ENCODE measurements at places on chromosomes 13 and 19.

- no peak for DNase-seq
Measured at GRCh38 chr13:43963726-43964125, 84.0 kb downstream of the LACC1 start.

- DNase-seq: no peak
Measured at GRCh38 chr13:110662777-110663443, 43.0 kb downstream of the CARS2 start.

DNA sequence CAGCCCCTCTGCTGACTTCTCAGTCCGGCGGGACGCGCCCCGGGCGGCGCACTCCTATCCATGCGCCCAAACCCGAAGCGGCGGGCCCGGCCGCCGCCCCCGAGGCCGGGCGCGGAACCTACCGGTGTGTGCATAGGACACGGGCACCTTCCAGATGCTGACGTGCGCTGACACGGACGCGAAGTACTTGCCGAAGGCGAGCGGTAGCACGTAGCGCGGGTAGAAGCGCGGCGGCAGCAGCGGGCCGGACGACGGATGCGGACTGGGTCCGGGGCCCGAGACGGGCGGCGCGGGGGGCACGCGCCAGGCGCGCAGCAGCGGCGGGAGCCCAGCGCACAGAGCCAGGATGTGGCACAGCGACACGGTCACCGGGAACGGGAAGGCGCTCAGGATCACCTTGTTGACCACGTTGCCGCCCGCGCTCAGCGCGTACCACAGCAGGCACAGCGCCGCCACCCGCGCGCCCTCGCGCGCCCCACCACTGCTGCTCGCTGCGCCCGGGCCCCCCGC lies 338 bp downstream of the SLC35E1 start:
- no peak for DNase-seq

DNA sequence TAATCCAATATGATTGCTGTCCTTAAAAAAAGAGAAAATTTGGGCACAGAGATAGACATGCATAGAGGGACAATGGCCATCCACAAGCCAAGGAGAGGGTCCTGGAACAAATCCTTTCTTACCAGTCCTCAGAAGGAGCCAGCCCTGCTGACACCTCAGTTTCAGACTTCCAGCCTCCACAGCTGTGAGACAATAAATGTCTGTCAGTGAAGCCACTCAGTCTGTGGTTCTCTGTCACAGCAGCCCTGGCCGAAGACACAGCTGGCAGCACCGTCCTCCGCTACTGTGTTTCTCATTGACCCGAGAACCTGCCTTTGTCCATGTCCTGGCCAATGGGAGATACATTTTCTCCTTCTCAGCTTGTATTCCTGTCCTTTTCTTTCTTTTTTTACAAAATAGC lies 207.9 kb downstream of the TM9SF2 start:
- DNase-seq: no peak

DNA sequence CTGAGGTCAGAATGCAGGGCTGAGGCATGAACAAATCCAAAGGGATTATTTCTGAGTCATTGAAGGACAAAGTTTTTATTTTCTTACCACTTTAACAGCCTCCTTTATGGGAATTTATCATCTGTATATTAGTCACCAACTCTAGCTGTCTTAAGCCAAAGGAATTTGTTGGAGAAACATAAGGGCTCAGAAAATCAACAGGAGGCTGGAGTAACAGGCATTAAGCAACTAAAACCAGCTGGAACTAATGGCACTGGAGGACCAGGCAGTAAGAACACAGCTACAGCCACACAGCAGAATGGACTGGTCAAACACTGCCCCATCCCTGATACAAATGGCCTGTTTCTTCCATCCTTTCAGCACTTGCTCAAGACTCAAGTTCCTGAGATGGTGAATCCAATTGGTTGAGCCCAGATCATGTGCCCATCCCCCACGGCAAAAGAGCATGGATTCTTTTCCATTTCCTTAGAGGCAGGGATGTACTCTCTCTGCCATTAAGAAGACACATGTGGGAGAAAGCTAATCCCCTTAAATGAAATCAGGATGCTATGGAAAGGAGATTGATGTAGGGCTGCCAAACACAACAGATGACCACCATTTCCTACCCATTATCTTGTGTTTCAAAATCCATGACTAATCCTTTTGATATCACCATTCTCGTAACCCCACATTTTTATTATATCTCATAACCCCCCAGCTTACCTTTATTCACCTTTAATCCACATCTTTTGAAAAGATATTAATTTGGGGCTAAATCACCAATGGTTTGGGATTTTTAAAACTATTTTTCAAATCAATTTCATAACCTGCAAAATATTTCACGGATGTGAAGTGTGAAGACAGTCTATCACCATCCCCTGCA lies 157.0 kb upstream of the FNDC3A start:
- no peak for DNase-seq

- no peak for DNase-seq
Measured at GRCh38 chr19:16472992-16473391, 1.2 kb upstream of the EPS15L1 start.

GRCh38 chr13:52921194-52921593 lies 72.8 kb upstream of the PCDH8 start:
- DNase-seq: peak; percentile 19

DNA sequence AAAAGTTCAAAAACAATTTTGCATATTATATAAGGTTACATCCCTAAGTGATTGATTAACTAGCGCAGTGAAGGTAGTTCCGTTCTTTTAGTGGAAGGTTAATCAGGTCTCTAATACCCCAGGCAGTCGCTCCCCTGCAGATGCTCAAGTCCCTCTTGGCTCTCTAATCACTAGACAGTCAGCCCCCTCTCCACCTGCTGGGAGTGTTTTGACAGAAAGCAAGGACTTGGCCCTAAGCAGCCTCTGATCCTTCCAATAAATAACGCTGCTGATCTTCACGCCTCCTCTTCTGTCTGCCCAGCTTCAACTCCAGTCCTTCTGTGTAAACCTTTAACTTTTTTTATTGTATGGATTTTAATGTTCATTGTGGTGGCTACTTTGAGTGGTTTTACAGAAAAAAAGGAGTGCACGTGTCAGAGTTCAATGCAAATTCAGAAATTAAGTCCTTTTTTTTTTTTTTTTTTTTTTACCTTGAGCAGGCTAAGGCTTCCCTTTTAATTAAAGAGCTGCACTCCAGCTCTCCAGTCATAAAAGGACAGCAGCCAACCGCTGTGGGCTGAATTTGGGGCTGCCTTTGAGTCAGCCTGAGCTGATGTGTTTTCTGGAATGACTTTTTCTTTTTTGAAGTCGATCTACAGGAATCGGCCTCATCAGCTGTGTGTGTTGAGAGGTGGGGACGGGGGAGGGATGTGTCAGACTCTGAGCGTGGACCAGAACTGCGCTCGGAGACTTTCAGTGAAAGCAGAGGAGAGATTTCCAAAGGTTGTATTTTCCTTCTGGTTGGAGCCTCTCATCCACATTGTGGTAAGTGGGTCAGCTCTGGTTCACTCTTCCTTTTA lies 33.8 kb upstream of the MYO16 start:
- DNase-seq: no peak

GRCh38 chr13:114140131-114140905 lies 7.9 kb upstream of the RASA3 start:
- peak; percentile 60 for DNase-seq

- no peak for DNase-seq
Measured at GRCh38 chr19:31908496-31909225, 436.7 kb upstream of the ZNF507 start.

DNA sequence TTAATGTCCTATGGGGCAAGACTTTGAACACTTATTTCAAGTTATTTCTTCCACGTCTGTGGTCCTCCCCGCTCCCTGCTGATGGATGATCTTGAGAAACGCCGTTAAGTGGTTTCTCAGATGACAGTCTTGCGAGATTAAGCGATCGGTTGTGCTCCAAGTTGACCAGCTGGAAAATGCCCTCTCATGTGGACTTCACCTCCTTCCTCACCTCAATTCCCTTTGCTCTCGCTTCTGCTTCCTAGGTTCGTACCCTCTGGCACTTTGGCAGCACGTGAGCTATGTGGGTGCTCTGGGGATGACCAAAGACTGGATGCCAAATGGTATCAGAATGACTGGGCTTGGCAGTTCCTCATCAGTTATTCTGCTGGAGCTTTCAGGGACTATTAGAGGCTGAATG lies 480.0 kb downstream of the ZNF536 start:
- no peak for DNase-seq

DNA sequence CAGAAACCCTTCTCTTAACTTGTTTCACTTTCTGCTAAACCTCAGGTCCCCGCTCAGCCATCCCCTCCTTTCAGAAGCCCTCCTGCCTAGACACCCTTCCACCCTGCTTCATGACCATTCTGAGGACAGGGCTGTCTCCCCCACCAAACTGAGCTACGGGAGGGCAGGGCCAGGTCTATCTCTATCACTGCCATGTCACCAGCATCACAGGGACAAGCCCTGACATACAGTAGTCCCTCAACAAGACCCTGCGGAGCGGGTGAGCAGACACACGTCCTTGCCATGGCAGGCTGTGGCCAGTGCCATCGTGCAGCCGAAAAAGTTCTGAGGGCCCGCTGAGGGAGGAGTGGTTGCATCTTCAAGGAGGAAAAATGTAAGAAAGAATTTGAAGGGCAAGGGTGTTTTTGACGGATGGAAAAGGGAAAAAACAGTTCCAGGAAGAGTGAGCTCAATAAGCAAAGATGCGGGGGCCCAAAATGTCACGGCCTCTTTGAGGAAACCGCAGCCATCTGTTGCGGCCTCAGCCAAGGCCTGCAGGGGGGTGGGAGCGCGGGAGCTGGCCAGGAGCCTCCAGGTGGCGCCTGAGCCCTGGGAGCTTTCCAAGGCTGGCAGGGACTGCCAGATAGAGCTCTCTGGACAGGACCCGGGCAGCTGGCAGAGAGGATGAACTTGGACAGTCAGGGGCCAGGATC lies 8.1 kb downstream of the PTGIR start:
- peak; percentile 41 for DNase-seq

- no peak for DNase-seq
Measured at GRCh38 chr13:97944396-97945029, 9.0 kb upstream of the IPO5 start.

DNA sequence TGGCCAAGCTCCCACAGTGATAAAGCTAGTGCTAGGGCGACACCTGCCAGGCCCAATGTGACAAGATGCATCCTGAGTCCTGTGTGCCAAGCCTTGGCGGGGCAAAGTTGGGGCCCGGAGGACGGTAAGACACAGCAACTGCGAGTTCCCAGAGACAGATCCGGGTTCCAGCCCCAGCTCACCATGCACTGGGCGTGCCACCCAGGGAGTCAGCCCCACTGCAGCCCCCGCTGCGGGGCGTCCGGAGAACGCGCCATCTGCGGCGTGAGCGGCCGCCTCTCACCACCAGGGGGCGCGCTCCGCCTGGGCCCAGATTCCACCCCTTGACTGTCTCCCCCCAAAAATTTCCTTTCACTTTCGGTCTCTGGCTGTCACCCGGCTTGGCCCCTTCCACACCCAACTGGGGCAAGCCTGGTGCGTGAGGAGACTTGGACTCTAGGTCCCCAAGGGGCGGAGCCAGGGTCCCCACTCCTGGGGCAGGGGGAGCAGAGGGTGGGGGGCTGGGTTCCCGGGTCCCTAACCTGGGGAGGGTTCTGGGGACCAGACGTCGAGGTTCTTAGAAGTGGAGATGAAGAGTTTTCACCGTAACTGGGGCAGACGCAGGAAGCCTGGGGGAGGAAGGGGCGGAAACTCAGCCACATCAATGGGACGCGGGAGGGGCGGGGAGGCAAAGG lies at the start of gene FLT3LG:
FLT3LG (plus strand) TSS at position 348 of the 674 bp plus-strand sequence. CDS start 425 bp downstream, outside the sequence.
- DNase-seq: peak; percentile 92

GRCh38 chr13:50951366-50951765 lies 41.8 kb downstream of the RNASEH2B start:
- no peak for DNase-seq

DNA sequence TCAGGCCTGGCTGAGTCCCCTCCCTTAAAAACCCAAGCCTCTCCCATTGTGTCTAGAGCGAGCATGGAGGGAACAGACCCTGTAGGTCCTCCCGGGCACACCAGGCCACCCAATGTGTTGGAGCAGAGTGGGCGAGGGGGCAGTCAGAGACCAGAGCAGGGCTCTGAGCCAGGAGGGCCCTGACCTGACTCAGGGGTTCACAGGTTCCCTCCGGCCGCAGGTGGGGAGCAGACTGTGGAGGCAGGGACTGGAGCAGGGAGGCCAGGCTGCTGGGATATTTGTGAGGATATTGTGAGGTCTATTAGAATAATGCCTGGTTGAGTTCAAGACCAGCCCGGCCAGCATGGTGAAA lies 1.6 kb upstream of the TYROBP start:
- DNase-seq: no peak

DNA sequence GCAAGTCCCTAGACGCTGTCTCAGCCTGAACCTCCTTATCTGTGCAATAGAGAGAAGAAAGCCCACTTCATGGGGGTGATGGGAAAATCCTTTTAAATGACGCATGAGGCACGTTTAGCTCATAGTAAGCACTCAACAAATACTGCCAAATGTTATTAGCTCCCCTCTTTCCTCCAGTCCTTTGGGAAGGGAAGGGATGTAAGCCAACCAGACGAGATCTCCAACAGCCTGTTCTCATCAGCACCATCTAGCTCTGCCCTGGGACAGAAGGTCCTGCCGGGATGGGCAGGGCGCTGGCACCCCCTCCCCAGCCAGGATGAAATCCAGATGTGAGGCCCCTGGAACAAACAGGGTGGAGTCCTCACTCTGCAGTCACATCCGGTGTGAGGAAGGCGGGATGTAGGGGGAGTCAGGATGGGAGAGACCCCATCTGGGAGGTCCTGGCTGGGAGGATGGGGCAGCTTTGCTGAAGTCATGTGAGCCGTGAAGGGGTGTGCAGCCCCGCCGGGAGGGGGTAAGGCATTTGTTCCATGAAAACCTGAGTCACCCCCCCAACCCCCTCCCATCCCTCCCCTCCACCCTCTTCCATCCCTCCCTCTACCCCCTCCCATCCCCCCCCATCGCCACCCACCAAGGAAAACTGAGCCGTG lies 4.6 kb downstream of the S1PR2 start:
- no peak for DNase-seq

GRCh38 chr13:20190076-20190475 lies 2.7 kb downstream of the GJB2 start:
- DNase-seq: no peak

DNA sequence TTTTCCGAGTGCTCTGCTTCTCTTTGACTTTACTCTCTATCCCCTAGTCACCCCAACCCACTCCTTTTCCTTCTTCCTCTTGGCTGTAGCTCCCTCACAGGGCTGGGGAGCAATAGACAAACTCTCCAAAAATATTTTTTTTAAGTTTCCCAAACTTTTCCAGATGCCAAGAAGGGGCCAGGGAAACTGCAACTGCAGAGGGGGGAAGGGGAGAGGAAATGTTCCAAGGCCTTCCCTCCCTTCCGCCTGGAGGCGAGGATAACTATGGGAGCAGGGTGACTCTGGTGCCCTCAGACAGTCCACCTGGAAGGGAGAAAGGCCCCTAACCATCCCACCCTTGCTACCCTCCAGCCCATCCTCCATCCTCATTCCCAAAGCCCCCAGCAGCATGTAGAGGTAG lies 49.4 kb downstream of the LYL1 start:
- no peak for DNase-seq

GRCh38 chr13:31418186-31418585 lies 218.4 kb downstream of the B3GLCT start:
- no peak for DNase-seq

- DNase-seq: no peak
Measured at GRCh38 chr19:5059213-5059574, 90.3 kb downstream of the KDM4B start.

- no peak for DNase-seq
Measured at GRCh38 chr13:76609643-76610042, 276.6 kb downstream of the KCTD12 start.
